ENCODE measurements at places on chromosomes 3 and 15. TPM values are rescaled to one million over a fixed set of nuclear protein-coding genes. Genes with fewer than 3 reads are reported as not detected.

Gene COMMD2
- total RNA-seq, result 21.4 TPM

Gene AGBL1
- not detected for total RNA-seq

Gene AP4E1
- total RNA-seq, result 6.4 TPM

Gene MAPKAPK3
- total RNA-seq, result 45.3 TPM

Gene PRICKLE2
- 17.7 TPM for total RNA-seq

Gene RBP2
- total RNA-seq, result not detected

Gene GCSAM
- total RNA-seq, result not detected

Gene SLC35G2
- 5.2 TPM for total RNA-seq

Gene GOLGA8K
- not detected for total RNA-seq

Gene TTLL13
- under 0.01 TPM for total RNA-seq

Gene ITIH3
- total RNA-seq, result 0.38 TPM

Gene MESP2
- 0.98 TPM for total RNA-seq

Gene CHRFAM7A
- 3.0 TPM for total RNA-seq

Gene ARNT2
- total RNA-seq, result 17.0 TPM

Gene SLC26A6
- 28.2 TPM for total RNA-seq

Gene SI
- not detected for total RNA-seq

Gene TMEM89
- not detected for total RNA-seq

Gene ESYT3
- 1.6 TPM for total RNA-seq

Gene TTC23
- total RNA-seq, result 21.0 TPM

Gene SCAANT1
- not detected for total RNA-seq
